ENCODE measurements at places on chromosomes 11 and 22.

GRCh38 chr11:34439610-34440198, 970 bp downstream of the CAT start:
- no peak for DNase-seq

DNA sequence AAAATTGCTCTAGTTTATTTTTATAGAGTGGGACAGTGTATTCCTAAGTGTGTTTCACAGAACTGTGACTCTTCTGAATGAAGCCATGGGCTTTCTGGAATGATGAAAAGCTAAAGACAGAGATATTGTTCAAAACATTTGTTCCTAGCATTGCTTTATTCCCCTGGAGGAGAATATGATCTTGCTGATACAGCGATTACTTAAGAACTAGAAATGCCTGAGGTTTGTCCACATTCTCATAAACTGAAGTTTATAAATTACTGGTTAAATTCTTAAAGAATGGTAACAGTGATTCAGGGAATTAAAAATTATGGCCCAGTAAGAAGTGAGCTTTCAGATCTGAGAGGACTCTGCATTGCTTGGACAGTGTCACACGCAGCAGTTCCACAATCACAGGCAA, 690.3 kb downstream of the FAM181B start:
- no peak for DNase-seq

GRCh38 chr22:16968218-16968595, 39.8 kb downstream of the GAB4 start:
- no peak for DNase-seq

DNA sequence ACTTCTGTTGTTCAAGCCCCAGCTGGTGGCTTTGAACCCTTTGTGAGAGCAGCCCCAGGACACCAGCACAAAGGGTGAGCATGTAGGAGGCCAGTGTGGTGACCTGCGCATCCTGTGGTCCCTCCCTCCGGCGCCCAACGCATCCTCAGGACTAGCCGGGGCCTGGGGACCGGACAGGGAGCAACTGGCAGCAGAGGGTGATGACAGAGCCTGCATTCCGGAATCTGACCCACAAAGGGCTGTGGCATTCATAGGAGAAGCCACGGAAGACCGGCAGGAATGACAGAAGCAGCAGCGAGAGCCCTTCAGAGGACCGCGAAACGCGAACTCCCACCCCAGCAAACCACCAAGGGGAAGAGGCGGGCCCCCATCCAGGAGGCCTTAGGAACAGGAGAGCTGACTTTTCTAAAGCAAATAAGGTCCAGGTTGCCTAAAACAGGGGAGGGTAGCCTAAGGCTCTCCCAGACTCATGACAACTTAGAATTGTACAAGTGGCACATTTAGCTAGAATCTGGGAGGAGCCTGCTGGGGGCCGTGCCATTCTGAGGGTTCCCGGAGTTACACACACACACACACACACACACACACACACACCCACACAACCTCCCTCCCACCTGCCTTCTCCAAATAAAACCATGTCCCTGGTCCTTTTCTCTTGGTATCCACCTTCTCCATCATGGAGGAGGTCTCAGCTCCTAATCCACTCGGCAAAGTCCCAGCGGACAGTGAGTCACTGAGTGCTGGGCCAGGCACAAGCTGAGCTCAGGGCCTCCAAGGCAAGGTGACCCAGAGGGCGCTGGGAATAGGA, 232.7 kb downstream of the CTTN start:
- DNase-seq, result no peak

DNA sequence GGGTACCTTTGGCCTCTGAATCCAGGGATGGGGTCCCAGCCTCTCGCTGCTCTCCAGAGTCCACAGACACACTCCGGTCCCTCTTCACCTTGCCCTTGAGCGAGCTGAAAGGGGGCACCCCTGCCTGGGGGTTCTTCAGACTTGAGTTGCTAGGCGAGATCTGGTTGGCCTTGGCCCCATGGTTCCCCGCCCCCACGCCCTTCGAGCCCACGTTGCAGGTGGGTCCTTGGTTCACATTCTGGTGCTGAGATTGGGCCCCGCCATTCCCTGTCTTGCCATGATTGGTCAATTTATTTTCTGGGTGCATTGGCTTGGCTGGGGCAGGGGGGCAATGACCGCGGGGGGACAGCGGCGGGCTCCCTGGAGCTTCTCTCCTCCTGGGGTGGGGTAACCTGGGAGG, 17.5 kb downstream of the BCL9L start:
- DNase-seq, result no peak

DNA sequence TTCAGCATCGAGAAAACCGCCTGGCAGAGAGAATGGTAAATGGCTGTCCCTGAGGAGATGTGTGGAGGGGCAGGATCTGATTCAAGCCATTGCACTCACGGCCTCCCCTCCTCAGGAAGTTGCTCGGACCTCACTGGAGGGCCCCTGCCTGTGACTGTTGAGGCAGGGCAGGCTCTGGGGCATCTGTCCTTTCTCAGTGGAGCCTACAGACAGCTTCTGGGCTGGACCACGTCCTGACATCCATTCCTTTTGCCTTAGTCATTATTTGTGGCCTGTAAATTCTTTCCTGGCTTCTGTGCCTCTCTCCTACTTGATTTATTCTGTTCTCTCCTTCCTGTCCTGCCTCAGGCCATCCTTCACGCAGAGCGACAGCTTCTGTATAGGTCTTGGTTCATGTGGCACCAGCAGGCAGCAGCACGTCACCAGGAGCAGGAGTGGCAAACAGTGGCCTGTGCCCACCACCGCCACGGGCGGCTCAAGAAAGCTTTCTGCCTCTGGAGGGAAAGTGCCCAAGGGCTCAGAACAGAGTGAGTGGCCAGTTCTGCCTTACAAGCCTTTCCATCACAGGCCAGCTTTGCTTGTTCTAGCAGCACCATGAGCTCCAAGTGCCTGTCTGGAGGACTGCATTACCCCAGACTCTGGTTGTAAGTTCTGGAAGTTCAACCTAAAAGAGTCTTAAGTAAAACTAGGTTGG, 59.6 kb downstream of the PISD start:
- no peak for DNase-seq

- no peak for DNase-seq
Measured at GRCh38 chr11:102879801-102880200, 5.0 kb upstream of the MMP12 start.

GRCh38 chr11:117171404-117172061, 7.0 kb upstream of the SIDT2 start:
- no peak for DNase-seq

All from nephron progenitor cell (in vitro differentiated cells).